ENCODE measurements at places on chromosomes 12 and 14.
A peak's percentile ranks its signal among the peaks of the same experiment; 100 is the strongest.

DNA sequence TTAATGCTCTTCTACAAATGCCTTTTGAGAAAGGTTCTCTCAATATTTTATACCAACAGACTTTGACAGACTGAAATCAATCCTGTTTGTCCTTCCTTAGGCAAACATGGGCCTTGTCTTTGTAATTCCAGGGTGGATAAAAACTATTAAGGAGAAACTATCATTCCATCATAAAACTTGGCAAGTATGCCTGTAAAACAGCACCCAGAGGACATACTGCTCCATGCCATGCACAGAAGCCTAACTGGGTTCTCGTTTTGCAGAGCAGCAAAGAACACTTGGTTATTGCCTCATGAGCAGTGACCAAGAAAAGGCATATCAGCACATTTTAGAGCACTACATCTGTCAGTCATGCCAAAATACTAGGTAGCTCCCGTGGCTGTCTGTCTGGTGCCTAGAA is 33.8 kb upstream of the PTGDR start:
- DNase-seq: no peak

- DNase-seq: no peak
Observed at GRCh38 chr14:22410497-22410896, 178.5 kb downstream of the DAD1 start.

DNA sequence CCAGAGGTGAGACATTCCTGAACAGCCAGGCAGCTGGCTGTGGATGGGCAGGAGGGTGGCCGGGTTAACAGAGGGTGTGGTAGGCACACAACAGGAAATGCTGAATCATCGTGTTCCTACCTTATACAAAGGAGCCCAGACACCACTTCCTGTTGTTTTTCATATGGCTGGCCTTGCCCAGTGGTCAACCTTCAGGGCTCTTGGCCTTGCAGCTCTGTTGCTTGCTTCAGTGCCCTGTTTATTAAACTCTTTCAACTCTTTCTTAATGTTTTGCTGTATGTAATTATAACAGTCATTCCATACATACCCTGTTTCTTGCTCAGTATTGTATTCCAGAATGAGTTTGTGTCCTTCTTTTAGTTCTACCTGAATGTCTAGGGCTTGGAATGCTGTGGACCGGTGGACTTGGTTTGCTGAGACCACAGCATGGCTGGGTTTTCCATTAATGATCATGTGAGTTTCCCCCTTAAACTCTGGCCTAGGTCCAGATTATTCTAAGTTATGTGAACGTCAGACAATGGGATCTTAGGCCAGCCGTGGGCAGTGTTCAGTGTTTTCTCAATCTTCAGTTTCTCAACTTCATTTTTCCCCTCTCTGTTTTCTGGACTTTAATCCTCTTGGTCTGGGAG is 11.9 kb downstream of the CFAP54 start:
- DNase-seq: peak; percentile 80

DNA sequence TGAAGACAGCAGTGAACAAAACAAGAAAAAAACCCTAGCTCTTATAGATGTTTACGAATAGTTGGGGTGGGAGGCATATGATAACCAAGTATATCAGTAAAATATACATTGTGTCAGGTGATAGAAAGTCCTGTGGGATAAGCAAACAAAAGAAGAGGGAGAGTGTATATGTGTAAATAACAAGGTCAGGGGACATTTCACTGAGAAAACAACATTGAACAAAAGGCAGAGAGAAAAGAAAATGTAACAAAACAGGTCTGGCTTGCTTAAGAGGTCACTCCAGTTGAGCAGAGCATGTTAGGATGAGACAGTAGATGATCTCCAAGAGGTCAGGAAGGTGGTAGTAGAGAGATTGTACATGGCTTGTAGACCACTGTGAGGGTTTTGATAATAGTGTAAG is 304.1 kb downstream of the ACSS3 start:
- no peak for DNase-seq

DNA sequence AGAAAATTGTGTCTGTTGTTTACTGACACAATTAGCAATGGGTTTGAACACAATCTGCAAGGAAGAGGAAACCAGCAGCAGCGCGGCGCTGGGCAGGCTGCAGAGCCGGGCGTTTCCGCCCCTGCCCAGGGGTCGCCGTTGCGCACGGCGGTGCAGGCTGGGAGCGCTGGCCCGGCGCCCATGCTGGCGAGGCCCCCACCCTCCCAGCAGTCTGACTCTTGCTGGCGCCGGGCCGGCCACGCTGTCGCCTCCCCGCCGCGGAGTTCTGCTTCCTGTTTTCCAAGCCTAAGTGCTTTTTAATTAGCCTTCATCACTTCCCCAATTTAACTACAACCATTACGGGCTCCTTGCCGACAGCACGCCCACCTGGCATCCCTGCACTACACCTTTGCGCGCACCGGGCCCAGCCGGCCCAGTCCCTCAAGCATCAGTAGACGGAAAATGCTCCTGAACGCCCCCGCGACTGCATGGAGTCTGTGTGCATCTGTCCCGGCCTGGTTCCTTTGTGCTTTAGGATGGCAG is 212.1 kb downstream of the GXYLT1 start:
- peak; percentile 77 for DNase-seq

DNA sequence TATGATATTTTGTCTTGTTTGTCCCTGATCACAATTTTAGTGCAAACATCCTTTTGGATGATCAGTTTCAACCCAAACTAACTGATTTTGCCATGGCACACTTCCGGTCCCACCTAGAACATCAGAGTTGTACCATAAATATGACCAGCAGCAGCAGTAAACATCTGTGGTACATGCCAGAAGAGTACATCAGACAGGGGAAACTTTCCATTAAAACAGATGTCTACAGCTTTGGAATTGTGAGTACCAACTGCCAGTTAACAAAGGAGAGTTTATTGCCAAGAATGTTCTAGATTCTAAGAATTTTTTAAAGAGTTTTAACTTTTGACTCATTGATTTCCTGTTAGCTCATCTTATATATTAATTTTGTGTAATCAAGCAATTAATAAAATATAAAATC is 55.4 kb downstream of the IRAK3 start:
- DNase-seq: no peak

- DNase-seq: no peak
Observed at GRCh38 chr14:95711476-95712176, 2.3 kb downstream of the TCL1A start.

DNA sequence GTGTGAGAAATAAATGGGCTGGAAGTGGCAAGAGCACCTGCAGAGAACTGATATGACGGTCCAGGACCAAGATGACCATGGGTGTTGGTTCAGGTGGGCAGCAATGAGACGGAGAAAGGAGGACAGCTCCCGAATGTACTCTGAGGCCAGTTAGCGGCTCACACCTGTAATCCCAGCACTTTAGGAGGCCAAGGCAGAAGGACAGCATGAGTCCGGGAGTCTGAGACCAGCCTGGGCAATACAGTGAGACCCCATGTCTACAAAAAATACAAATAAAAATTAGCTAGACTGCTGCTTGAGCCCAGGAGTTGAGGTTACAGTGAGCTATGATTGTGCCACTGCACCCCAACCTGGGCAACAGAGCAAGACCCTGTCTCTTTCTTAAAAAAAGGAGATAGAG is 60.1 kb downstream of the FOXN3 start:
- DNase-seq: no peak

GRCh38 chr12:79775355-79776027 is 84.7 kb upstream of the PAWR start:
- no peak for DNase-seq

DNA sequence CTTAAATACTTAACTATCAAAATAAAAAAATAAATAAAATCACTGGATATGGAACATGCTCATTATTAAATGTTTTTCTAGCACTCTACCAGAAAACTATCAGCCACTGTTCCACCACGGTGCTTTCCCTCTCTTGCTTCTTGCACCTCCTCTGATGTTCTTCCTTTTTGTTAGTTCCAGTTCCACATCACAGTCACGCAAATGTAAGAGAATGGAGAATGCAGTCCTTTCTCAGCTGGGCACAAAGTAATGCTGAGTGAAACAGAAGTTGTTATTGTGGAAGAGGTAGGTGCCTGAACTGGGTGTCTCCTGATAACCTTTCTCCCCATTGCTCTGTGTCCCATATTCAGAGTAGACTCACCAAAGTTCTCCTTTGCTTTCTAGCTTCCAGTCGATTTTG is 1116.9 kb upstream of the TMEM132C start:
- DNase-seq: no peak

- no peak for DNase-seq
Observed at GRCh38 chr14:92675421-92675820, 73.0 kb downstream of the LGMN start.

GRCh38 chr12:10310926-10311720 is 3.5 kb downstream of the KLRD1 start:
- DNase-seq: peak; percentile 58

- no peak for DNase-seq
Observed at GRCh38 chr12:114274131-114274530, 131.8 kb downstream of the TBX5 start.

- DNase-seq: no peak
Observed at GRCh38 chr14:58671436-58671835, 33.7 kb downstream of the DACT1 start.

DNA sequence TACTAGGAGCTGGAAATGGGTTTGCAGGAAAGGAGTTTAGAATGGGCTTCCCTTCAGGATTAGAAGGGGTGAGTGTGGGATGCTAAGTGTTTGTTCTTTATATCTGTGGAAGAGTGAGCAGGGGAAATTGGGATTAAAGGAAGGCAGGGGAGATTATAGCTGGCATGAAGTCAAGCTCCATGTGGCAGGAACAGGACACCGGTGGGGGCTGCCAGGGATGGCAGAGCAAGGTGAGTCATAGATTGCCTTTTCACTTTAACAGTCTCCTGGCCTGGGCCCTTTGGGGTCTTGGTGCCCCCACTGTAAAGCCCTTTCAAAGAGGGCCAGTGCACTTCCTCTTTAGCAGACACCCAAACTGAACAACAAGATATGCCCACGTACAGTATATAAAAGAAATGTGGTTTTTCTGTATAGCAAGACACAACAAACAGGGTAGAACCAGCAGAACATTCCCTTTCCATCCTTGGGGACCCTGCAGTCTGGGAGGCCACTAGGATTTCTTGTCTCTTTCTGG is 23.1 kb upstream of the FBXO21 start:
- no peak for DNase-seq

DNA sequence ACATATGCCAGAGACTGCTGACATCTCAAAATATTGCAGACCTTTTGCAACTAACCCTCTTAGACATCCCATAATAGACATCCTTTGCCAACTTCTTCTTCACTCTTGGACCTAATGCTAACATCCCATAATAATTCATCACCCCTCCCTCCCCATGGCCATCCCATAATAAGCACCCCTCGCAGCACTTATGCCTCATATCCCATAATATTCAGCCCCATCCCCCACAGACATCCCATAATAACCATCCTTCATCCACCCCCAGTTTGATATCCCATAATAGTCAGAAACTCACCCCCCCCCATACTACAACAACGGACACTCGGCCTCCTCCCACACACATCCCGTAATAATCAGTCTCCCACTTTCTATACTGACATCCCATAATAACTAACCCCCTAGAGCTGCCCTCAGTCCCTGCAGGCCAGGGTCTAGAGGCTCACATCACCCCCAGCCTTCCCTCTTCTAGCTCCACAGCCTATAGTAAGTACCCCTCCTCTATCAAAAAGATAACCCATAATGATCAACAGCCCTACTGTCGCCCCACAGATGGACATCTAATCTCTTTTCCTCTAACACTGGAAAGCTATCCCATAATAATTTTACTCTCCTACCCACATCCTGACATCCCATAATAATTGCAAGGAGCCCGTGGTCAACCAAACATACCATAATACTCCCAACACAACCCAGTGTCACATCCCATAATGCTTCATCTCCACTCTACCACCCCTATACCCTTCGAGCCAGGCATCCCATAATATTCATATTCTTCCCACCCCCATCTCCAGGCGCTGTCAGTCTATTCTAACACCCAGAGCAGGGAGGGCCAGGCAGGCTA is 792 bp upstream of the CHD4 start:
- DNase-seq: peak; percentile 92

DNA sequence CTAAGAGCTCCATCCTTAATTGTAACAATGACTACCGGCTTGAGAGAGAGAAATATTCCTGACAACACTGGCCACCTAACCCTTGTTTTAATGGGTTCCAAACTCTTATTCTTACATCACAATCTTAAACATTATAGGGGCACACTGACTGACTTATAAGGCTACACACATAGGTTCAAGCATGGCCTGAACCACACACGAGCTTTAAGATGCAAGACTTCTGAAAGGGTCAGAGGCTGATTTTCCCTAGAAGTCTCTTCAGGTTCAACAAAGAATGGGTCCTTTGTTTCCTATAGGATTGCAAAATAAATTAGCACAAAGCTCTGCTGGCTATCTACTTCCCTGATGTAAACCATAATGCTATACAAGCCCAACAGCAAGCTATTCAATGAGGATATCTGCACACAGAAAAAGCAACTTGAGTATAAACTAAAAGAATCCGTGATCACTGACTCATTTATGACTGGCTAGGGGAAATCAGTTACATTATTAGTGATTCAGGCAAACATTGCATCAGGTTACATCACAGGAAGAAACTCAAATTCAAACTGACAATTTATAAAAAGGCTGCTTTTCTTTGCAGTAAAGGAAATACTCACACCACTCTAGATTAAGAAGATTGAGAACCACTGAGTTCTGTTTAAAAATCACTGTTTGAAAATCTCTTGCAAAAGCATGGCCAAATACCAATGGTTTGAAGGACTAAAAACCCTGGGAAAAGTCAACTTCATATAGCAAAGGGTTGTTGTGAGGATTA is 8.5 kb downstream of the BTG1 start:
- DNase-seq: peak; percentile 4

- no peak for DNase-seq
Observed at GRCh38 chr12:72037006-72037795, 98.6 kb downstream of the TPH2 start.

DNA sequence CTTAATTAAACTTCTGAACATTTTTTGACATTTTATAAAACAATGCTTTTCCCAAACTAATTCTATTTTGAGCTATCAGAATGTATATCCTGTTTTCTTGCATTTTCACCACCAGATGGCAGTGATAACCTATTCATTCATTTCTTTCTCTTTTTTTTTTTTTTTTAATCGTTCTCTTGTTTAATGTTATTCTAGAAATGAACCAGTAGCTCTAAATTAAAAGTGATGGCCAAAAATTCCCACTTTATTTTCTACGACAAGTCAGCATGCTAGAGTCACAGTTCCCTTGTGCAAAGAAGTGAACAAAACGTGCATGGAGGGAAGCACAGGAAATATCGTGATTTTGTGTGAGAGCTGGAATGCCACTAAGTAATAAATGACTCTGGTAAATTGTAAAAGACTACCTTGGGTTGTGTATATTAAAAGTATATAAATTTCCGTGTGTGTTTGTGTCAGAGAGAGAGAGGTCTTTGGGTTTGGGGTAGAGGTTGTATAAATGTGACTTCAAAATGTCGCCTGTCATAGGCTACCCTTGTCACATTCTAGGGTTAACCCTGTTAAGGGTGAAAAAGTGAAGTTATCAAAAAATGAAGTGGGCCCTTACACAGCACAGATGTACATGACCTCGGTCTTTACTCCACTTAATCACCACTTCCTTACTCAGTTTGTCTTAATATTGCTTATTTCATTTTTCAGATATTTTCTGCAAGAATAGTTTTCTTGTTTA is 40.4 kb upstream of the LDHB start:
- no peak for DNase-seq

DNA sequence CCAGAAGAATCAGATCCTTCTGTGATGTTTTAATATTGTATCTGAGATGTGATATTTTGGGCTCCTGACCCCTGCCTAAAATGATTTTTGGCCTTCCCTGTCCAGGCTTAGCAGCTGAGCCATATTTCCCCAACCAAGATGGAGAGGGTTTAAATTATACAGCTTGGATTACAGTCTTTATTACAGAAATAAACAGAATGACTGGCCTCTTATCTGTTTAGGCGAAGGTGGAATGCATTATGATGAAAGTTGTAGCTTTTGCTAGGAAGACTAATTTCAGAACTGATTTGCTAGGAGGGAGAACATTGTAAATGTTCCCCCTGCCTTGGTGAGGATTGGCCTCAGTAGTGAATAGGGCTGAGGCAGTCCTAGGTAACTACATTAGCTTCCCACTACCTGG is 23.3 kb downstream of the BMAL2 start:
- DNase-seq: no peak
